ENCODE measurements at places on chromosomes 5 and 9.
A peak's percentile ranks its signal among the peaks of the same experiment; 100 is the strongest.

DNA sequence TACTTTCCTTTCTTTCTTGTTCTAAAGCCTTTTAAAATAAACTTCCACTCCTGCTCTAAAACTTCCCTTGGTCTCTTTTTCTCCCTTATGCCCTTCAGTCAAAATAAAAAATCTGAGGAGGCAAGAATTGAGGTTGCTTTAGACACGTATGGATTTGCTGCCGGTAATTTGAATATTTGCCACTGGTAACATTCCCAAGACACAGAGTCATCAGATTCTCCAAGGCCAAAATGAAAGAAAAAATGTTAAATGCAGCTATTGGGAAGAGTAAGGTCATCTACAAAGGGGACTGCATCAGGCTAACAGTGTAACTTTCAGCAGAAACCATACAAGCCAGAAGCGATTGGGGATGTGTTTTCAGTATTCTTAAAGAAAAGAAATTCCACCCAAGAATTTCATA, 311.1 kb downstream of the CDH18 start:
- no peak for DNase-seq

GRCh38 chr5:10699281-10699874, 61.7 kb downstream of the DAP start:
- DNase-seq = no peak

- no peak for DNase-seq
Measured at GRCh38 chr9:129968690-129969485, 74.1 kb downstream of the FNBP1 start.

- DNase-seq = no peak
Measured at GRCh38 chr9:35555246-35555701, 49.8 kb upstream of the TESK1 start.

GRCh38 chr9:112348257-112349007, 15.0 kb upstream of the PTBP3 start:
- DNase-seq = peak; percentile 69

- DNase-seq = no peak
Measured at GRCh38 chr9:129630967-129631673, 5.2 kb downstream of the NTMT1 start.

GRCh38 chr9:114112778-114113584, 13.9 kb upstream of the KIF12 start:
- no peak for DNase-seq

GRCh38 chr5:87132696-87133095, 135.0 kb upstream of the RASA1 start:
- no peak for DNase-seq

GRCh38 chr9:124267271-124267807, 9.6 kb downstream of the NEK6 start:
- no peak for DNase-seq

DNA sequence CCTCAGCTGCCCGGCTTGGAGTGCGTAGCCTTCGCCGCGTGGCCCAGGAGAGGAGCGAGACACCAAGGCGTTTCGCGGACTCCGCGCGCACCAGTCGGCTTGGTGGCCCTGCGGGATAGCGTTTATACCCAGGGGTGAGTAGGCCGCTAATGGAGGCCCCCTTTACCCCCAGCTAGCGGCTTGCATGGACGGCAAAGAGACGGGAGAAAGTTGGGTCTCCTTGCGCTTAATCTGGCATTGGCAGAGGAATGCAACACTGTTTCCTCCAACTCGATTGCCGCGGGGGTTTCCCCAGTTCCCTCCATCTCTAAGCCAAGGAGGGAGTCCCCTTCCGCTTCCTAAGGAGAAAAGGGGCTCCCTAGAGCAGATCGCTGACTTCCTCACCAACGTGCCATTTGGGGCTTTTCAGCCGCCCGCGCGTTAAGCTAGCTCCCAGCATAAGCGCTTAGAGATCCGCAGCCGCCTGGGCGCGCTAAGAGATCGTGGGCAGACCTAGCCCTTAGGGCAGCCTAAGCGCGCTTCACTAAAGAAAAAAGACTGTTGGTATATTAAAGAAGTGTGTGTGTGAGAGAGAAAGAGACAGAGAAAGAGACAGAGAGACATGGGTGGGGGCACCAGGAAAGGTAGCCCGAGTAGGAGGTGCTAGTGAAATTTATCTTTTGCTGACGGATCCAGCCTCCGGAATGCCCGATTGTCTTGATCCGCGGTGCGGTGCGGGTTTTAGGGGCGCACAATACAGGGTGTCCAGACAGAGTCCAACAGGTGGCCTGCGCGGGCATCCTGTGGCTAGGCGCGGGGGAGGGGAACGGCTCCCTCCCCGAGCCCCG, 597.9 kb upstream of the SGCD start:
- no peak for DNase-seq

DNA sequence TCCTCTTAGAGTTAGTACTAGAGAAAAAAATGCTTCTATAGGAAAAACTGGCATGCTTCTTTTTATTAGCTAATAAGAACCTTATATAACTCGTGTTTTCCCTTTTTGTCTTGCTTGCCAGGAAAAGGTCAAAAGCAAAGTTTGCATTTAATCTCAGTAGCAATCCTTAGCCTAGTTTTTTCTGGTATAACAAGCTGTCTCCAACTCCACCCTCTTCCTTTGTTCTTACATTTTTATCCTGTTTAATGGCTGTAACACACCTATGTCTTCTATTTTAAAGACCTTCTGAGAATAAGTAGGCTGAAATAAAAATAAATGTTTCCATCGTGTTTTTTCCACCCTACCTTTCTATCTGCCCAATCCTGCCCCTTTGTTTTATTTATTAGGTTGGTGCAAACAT, 158.3 kb downstream of the SNCAIP start:
- no peak for DNase-seq

DNA sequence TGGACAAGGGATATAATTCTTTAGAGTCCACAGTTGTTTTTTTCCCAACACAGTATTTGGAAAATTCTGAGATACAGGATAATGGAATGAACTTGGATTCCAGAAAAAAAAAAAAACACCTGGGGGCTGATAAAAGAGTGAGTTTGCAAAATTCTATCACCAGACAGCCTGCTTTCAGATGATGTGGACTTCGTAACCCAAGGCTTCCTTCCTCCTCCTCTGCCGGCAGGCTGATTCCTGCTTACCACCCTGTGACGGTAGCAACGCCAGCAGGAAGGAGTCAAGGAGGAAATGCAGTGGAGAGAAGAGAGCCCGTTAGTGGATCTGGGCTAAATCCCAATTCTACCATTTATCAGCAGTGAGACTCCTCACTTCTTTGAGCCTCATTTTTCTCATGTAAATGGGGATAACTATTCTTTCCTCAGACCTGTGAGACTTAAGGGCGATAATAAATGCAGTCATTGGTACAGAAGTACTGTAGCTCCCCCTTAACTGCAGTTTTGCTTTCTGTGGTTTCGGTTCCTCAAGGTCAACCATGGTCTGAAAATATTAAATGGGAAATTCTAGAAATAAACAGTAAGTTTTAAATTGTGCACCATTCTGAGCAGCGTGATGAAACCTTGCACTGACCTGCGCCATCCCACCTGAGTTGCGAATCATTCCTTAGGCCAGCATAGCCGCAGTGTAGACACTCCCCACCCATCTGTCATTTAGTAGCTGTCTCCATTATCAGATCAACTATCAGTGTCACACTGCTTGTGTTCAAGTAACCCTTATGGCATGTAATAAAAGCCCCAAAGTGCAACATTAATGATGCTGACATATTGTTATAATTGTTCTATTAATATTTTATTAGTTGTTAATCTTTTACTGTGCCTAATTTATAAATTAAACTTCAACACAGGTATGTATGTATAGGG, 71.4 kb downstream of the DCP2 start:
- DNase-seq = no peak

GRCh38 chr5:115557667-115558387, 13.3 kb upstream of the FEM1C start:
- DNase-seq = no peak

- no peak for DNase-seq
Measured at GRCh38 chr5:138726848-138727247, 26.4 kb upstream of the CTNNA1 start.

DNA sequence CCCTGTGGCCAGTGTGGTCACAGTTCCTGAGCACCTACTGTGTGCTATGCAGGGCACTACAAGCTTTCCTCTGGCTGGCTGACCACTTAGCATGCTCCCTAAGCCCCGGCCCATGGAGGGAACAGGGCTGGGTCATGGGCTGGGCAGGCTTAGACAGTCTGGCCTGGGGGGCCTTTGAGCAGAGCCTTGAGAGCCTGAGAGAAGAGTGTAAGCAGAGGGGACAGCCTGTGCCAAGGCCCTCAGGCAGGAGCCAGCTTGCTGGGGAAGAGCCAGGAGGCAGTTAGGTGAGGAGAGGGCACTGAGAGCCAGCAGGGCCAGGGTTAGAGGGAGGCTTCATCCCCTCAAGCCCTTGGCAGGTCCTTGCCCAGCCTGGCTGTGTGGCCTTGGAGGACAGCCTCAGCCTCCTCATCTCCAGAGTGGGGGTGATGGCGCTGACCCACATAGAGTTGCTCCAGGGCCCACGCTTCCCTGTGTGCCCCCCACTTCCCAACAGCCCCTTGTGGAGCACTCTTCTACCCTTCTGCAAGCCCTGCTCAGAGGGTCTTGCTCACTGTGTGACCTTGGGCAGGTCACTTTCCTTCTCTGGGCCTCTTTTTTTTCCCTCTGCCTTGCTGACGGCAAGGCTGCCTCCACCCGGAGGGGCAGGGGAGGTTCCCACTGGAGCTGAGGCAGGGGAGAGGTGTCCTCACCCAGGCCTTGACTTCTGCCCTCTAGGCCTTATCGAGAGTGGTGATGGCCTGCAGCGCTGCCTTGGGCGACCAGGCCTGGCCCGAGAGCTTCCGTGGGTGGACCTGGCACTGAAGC, 107.1 kb downstream of the PHF2 start:
- DNase-seq = no peak

DNA sequence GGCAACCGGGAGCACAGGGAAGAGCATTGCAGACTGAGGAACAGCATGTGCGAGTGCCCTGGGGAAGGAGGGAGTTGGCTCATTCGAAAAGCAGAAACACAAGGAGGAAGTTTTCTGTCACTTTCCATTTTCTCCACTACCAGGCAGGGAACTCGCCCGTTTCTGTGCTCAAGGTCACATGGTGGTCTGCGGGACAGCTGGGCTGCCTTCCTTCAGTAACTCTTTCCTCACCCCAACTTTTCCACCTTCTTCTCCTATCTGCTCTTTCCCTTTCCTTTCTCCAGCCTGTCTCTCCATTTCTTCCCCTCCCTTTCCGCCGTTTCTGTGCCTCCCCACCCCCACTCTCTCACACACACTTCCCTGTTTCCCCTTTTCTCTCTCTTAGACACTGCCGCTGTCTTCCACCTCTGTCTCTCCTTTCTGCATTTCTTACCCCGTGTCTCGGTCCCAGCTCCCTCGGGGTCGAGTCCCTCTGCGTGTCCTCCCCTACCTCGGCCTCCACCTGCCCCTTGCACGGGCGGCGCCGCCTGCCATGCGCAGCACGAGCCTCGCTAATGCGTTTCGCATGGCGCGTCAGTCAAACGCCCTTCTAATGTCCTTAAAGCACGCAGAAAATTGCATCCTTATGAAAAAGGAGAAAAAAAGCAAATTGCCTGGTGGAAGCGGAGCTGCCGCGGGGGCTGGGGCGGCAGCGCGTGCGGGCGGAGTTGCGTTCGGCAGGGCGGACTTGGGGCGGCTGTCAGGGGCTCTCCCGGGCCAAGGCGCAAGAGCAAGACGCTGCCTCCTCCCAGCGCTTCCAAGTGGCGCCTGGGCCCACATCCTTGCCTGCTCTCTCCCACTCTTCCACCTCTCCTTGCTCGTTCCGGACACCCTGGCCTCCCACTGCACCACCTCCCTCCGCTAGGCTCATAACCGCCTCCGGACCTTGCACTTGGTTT, 9.5 kb downstream of the BARX1 start:
- no peak for DNase-seq

DNA sequence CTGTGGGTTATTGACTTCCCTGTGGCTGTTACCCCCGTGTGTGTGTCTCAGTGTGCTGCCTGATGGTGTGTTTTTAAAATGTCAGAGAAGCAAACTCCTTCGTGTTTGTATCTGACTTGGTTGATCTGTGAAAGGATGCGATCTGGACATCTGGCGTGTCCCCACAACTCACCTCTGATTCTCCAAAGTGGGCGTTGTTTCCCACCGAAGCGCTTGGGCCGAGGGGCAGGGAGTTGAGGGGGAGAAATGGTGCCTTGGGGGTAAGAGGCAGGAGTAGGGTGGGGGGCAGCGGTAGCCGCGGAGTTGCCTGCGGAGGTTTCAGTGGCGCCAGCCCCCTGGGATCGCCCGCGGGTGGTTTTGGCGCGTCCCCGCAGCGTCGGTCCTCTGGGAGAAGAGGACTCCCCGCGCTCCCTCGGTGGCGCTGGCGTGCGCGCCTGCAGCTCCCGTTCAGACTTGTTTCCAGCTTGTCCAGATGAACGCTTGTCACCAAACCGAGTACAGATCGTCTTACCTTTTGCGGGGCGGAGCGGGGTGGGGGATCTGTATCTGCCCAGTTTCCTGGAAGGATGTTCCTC, 1.1 kb downstream of the MAST4 start:
- peak; percentile 17 for DNase-seq

DNA sequence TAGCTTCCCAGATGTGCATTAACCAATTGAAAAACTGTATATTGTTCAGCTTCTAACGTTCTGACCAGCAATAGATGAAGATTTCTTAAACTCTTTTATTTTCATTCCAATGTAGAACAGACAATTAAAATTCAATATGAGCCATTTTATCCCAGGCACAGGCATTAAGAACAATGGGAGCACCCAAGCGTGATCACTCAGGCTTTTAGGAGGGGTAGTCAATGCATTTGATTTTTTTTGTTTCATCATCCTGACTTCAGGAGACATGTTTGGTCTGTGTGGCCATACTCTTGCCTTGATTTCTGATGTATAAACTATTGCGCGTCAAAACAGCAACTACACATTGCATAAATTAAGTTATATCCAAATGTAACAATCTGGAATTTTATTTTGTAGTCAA, 653.0 kb upstream of the RORB start:
- DNase-seq = no peak

DNA sequence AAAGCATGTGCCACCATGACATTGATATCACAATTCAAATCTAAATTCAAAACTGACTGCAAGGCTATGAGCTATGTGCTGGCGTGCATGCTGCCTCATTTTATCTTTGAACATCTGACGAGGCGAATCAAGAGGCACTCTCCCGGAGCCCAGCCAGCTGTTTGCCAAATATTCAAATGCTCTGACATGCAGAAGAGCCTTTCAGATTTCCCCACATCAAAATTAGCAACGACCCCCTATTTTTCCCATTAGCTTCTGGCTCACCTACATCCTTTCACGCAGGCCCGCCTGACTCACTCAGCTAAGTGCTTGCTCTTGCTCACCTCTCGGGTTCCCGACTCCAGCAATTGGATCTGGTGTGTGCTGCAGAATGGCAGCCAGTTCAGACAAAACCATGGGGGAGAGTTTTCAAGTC, 159.0 kb downstream of the NR2F1-AS1 start:
- no peak for DNase-seq

GRCh38 chr5:140969880-140970279, 3.6 kb downstream of the PCDHAC2 start:
- no peak for DNase-seq

DNA sequence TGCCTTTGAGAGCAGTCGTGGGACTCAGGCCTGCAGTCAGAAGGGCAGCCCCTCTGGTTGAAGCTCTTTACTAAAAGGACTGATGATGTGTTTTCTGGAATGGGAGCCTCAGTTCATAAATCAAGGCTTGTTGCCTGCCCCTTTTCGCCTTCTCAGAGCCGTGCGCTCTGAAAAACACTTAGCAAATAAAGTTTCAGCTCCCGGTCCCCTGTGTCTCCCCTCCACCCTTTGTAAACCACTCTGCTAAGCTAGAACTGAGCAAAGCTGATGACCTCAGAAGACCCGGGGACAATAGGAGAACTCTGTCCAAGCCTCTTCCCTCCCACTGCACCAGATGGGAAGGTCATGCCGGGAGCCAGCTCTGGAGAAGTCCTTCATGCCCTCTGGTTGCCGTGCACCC, 39.3 kb upstream of the ADRA1B start:
- no peak for DNase-seq

All from activated naive CD4-positive, alpha-beta T cell treated with anti-CD3 and anti-CD28 coated beads, Interleukin-2, amount 50 U/mL, for 72 hours (primary cell).